Activated T-helper 2 cell treated with anti-CD3 and anti-CD28 coated beads, Interferon-gamma antibody, Interleukin-2, Interleukin-4, amounts not matched to agents 10 μg/mL and 5 μg/mL and 100 μg/mL, durations not matched to agents 14 hours and 24 hours and 36 hours (primary cell): ENCODE measurements at places on chromosomes 5 and 9. TPM values are rescaled to one million over a fixed set of nuclear protein-coding genes. Genes with fewer than 3 reads are reported as not detected.

DNA sequence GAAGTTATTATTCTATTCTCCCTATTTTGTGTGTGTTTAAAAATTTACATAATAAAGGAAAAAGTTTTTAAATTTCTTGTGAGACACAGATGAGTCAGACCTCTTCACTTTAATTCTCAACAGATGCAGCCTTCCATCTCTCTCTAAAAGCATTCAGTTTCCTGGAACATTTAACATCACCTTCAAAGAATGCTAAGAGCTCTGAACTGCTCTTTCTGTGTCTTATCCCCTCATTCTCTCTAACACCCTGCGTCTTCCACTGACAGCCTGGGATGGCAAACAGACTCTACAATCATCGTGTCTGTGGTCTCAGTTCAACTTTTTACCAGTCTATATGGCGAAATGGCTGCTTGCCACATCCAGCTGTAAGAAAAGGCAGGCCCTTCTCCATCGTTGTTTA, 173.0 kb downstream of the HINT1 start:
- no peaks in the 10 kb centered on the region for H3K4me1 ChIP-seq
- DNase-seq: no peak
- no peak overlapping the region for H3K4me3 ChIP-seq
- no peaks in the 10 kb centered on the region for H3K36me3 ChIP-seq
- peaks cover 3% of the 10 kb centered on the region for H3K27me3 ChIP-seq

GRCh38 chr5:57117596-57117995, 56.3 kb upstream of the GPBP1 start:
- H3K4me3 ChIP-seq: no peak overlapping the region
- DNase-seq: peak; percentile 66
- H3K27me3 ChIP-seq: peaks cover 2% of the 10 kb centered on the region
- no peaks in the 10 kb centered on the region for H3K36me3 ChIP-seq
- H3K27ac ChIP-seq: peak overlapping the region; percentile 73
- peaks cover 20% of the 10 kb centered on the region for H3K4me1 ChIP-seq

The CDH12 gene
- not detected in 2 replicates for total RNA-seq

The ZNF618 gene
- 0.25 TPM in 2 replicates for total RNA-seq

The SEMA6A gene
- total RNA-seq: 0.67 TPM in 1 of 2 replicates, not detected in the other
